ENCODE measurements at places on chromosomes 1 and 21.

DNA sequence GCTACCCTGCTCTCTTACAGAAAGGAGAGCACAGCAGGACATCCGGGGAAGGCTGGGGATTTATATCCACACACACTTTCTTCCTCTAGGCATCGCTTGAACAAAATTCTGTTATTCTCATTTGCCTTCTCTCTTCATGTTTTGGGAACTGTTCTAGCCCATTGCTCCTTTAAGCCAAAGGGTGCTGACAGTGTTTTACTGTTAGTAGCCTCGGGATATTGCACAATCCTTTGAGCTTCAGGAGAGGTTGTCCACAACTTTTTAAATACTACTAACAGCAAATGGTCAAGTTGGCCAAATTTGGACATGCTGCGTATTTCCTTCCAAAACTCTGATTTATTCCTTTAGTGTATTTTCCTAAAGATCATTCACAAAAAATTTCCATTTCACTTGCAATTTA, 579.2 kb upstream of the RGS18 start:
- DNase-seq: no peak

DNA sequence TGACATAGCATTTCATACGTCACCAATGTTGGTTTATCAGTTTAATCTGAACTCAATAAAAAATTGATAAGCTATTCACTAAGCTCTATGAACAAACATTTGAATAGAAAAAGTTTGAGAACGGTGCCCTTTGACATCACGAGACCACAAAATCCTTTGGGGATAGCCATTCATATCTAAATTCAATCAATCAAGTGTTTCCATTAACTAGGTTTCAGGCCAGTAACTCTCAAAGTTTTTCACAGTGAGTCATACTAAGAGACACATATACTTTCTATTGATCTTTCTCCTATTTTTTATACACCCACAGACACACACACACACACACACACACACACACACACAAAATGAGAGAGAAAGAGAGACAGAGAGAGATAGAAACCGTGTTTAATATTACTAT, 235.4 kb upstream of the SNX7 start:
- no peak for DNase-seq

DNA sequence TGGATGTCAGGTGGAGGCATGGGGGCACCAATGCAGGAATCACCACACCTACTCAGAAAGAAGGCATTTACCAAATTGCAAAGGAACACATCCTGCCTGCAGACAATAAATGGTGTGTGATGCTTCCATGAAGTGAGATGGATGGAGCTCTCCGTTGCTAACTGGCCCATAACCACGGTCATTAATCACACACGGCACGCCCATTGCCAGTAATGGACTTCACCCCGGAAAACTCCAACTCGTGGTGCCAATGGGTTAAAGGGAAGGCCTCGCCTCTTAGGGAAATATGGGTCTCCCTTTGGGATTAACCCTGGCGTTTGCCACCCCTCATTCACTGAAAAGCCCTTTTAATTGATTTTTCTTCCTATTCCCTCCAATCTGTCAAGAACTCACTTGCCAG, 443.1 kb upstream of the DAB1 start:
- DNase-seq: no peak

DNA sequence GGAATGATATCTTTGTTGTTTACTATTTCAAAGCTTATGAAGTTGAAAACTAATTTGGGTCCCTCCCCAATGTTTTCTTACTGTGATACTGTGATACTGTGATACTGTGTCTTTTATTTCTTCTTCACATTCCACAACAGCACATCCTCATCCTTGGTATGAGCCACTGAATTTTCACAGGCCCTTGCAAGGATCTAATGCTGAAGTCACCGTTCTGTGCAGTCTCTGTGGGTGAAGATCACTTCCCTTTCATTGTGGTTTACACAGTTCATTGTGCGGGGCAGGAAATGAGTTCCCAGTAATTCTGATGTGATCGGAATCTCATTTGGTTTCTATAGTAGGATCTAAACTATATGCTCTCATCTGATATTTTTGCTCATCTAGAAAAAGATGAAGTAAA, 32.1 kb upstream of the PAXBP1 start:
- peak; percentile 61 for DNase-seq

DNA sequence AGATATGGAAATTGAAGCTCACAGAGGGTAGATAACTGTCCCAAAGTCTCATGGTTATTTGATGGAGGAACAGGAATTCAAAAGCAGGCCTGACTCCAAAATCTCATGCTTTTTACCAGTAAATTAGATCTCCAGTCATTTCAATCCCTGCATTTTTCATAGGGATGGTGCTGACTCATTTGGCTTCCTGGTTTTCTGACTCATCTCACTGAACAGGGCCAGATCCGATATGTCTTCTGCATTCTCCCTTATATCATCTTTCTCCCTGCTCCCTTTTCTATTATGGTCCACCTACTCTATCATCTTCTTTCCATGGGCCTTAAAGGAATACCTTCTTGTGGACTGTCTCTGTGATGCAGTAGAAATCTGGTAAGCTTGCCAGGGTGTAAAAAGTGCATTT, 187.2 kb downstream of the FGGY start:
- DNase-seq: peak; percentile 96

DNA sequence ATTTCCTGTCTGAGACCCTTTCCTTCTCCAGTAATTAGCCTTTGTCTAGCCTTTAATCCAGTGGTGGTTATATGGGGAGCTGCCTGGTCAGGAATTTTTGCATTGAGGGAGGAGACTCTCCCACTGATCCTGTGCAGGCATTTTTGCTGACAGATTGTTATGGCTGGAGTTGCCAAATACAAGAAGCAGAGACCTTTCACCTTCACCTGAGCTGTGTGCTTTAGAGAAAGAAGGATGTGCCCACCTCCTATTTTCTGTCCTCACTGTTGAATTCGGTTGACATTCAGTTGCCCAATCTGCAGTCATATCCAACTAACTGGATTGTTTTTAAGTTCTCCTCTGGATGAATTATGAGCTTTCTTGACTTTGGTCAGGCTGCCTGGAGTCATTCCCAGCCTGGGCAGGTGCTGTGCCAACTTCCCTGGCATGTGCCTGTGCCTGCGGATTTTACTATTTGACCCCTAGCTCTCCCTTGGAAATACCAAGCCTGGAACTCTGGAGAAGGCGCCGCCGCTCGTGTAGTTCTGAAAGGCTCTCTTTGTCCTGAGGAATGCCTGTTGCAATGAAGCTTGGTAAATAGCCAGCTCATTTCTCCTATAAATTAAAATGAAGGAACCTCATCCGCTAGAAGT, 143.9 kb downstream of the NOS1AP start:
- DNase-seq: no peak

- DNase-seq: no peak
Measured at GRCh38 chr1:88013485-88013884, 670.6 kb upstream of the PKN2 start.

DNA sequence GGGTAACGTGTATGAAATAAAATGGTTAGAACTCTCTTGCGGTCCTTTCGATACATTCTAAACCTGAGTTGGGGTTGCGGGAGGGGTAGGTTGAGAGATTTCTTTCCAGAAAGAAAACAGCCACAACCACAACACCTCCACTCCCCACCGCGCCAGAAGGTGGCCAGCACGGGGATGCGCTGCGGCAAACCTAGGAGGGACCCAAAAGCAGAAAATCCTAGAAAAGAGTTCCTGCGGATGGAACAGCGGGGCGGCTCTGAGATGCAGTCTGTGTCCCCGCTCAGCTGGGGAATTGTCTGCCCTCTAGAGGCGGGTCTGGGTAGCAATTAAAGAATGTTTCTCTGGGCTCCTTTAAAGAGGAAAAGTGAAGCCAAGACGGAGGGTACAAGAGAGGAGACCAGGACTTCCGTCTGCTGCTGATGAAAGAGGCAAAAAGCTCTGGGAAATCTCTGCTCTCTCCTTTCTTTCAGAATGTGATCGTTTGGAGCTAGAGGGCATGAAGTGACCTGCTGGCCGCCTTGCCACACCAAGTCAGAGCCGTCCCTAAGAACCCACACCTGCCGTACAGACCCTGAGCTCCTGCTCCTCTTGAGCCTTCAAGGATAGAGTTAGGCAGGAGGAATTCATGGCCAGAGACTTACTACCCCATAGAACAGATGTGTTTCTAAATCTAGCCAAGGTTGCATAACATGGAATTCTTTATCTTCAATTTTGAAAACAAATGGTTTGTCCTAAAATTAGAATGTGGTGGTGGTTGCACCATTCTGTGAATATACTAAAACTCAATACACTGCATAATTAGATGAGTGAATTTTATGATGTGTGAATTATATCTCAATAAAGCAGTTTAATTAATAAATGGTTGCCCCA, 46.5 kb upstream of the COA6 start:
- peak; percentile 61 for DNase-seq

GRCh38 chr1:223198628-223198965, 55.5 kb upstream of the TLR5 start:
- DNase-seq: no peak

DNA sequence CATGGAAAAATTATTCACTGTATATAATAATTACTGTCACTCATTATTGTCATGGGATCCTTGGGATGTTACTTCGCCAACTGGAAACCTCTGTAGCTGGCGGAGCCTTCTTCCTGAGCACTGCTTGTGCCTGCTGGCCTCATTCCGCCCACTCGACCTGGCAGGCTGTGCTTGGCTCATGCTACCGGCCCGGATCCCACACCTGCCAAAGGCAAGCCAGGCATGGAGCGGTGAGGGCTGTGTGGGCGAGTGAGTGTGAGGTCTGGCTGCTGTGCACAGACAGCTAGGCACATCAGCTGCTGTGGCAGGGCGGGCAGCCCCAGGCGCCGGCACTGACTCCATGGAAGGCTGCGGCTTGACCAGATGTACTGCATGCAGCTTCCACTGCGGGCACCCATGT, 78.4 kb downstream of the DISP1 start:
- DNase-seq: no peak

DNA sequence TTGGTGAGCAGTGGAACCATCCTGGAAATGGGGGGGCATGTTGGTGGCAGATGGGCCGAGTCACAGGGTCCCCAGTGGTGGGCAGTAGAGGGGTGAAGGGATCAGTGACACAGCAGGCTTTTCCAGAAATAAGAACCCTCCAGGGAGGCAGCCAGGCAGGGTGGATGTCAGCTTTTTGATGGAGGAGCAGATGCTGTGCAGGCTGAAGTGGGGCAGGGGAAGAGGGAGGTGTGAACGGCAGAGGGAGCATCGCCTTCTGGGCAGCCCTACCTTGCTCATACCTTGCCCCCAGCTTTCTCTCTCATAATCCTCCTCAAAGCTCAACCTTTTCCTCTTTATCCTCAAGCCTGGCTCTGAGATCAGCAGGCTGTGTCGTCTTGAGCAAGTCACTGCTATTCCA, 131.8 kb upstream of the IPO9 start:
- no peak for DNase-seq

DNA sequence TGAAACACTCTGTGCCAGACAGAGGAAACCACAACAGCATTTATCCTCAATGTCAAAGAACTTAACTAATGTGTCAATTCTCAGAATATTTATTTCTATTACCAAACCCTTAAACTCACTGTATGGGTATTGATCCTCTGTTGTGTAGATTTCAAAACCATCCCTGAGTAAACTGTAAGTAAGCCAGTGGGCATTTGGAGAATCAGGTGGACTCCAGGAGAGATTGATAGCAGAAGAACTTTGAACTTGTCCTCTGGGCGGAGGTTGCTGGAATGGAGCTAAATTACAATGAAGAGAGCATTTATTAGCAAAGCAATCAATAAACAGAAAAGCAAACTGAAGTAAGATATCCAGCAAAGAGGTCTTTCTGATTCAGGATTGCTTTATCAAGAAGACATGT, 216.1 kb downstream of the USH2A start:
- DNase-seq: no peak

- DNase-seq: peak; percentile 80
Measured at GRCh38 chr1:205313563-205314308, 7.8 kb downstream of the NUAK2 start.

GRCh38 chr1:200856716-200857357, 15.9 kb upstream of the GPR25 start:
- DNase-seq: peak; percentile 73

- DNase-seq: no peak
Measured at GRCh38 chr1:22414244-22414751, 37.4 kb upstream of the ZBTB40 start.

GRCh38 chr1:20472860-20473711, 12.9 kb downstream of the CAMK2N1 start:
- peak; percentile 46 for DNase-seq

DNA sequence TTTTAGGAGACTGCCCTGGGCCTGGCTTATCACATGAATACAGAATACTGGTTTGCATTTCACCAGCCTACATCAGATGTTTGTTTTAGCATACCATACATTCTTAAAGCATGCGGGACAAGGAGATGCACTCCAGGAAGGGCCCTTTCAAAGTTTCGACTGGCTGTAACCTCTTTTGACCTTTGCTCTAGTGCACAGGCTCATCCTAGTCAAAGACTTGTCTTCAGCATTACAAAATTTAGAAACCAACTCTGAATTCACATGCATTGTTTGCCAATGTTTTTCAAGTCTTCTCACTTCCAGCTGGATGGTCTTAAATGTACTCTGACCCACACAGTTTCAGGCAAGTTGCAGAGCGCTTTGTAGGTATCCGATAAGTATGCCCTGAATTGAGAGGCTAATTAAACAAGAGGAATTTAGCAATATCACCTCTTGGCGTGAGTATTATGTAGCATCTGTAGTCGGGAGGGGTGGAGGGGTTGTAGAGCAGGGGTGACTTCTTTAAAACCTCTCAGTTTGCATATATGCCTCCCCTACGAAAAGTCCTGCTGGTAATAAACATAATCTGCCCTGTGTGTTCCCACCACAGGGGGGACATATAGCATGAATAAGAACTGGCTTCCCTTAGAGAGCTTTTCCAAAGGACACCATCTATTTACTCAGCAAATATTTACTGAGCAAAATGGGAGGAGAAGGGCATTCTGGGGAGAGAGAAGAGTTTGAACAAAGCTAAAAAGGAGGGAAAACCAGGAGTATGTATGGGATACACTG, 24.4 kb upstream of the AHCYL1 start:
- DNase-seq: peak; percentile 90

GRCh38 chr1:183887826-183888819, 83.2 kb downstream of the RGL1 start:
- DNase-seq: no peak

DNA sequence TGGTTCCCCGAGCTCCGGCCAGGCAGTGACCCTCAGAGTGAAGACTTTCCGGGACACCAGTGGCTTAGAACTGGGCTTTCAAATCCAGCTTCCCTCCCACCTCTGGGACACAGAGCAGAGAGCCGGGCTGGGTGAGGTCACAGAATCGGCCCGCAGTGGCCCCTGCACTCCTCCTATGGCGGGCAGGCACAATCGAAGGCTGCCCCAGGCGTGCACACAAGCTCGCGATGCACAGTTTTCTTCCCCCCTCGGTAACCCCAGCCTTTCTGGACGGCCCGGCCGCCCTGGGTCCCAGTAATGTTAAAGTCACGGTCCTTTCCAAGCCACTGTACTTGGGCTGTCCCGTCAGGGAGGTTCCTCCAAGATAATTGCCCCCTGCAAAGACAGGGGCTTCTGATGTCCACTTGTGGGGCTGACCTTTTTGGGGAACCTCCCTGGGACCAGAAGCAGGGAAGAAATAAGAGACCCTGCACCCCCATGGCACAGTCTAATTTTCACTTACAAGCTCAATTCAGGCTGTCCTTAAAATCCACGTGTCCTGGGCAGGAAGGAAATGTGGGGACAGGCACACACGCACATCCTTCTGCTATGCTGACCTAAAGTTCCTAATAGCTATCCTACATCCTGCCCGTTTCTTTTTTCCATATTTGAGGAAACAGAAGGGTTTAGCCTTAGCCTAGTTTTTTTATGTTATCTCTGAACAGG, 13.7 kb downstream of the TFF3 start:
- no peak for DNase-seq

All from fibroblast of skin of right biceps (primary cell).